ENCODE measurements at places on chromosomes 11 and 22.

- H3K27ac ChIP-seq: peak overlapping the region; percentile 55
- peak overlapping the region; percentile 78 for H3K4me3 ChIP-seq
- peaks cover 1% of the 10 kb centered on the region for H3K36me3 ChIP-seq
- H3K4me1 ChIP-seq: peaks cover 8% of the 10 kb centered on the region
- no peak for DNase-seq
These were observed 868 bp upstream of the SYCE3 start for GRCh38 chr22:50563413-50564160.

DNA sequence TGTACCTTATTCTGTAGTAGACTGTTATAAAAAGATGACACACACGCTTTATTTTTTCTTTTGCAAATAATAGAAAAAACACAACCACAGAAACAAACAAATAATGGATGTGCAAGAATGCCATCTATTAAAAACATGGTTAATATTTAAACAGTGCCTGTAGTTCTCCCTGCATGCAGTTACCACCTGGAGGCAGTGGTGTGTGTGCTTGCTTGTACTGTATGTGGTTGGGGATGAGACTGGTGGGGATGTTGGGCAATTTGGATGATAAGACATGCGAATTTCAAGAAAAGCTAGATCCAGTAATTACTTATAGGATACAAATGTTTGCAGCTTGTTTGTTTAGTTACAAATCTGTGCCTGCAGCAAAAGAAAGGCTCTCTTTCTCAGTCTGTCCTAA lies 3.6 kb downstream of the C11orf87 start:
- no peak overlapping the region for H3K4me3 ChIP-seq
- DNase-seq: no peak
- no peaks in the 10 kb centered on the region for H3K4me1 ChIP-seq
- H3K27ac ChIP-seq: no peak overlapping the region

GRCh38 chr22:28023036-28023435 lies 104.0 kb upstream of the PITPNB start:
- DNase-seq: no peak
- no peaks in the 10 kb centered on the region for H3K4me1 ChIP-seq
- no peaks in the 10 kb centered on the region for H3K27me3 ChIP-seq
- H3K36me3 ChIP-seq: no peaks in the 10 kb centered on the region

DNA sequence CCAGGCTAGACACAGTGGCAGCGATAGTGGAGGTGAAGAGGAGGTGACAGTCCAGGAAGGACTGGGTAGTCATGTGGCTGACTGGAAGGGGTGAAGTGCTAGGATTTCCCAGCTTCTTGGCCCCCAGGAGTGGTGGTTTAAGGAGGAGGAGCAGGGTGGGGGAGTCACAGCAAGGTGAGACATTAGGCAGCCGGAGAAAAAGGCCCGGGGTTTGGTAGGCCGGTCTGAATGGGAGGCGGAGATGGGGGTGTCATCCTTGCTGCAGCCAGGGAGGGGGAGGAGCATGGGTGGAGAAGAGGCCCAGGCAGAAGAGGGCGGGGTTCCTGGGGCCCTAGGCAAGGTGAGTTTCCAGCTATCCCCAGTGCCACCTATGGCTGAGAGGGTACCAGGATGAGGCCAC lies 6.1 kb downstream of the SIPA1 start:
- peaks cover 43% of the 10 kb centered on the region for H3K36me3 ChIP-seq
- H3K27me3 ChIP-seq: no peaks in the 10 kb centered on the region
- H3K4me1 ChIP-seq: peaks cover 53% of the 10 kb centered on the region

GRCh38 chr11:120061036-120061760 lies 76.7 kb downstream of the TRIM29 start:
- no peaks in the 10 kb centered on the region for H3K36me3 ChIP-seq
- H3K4me3 ChIP-seq: no peak overlapping the region
- DNase-seq: no peak
- H3K27me3 ChIP-seq: no peaks in the 10 kb centered on the region
- no peak overlapping the region for H3K27ac ChIP-seq

- H3K4me1 ChIP-seq: no peaks in the 10 kb centered on the region
- DNase-seq: no peak
- H3K36me3 ChIP-seq: no peaks in the 10 kb centered on the region
- H3K4me3 ChIP-seq: no peak overlapping the region
- H3K27me3 ChIP-seq: no peaks in the 10 kb centered on the region
These were observed 12.4 kb downstream of the C11orf21 start for GRCh38 chr11:2289350-2289749.

DNA sequence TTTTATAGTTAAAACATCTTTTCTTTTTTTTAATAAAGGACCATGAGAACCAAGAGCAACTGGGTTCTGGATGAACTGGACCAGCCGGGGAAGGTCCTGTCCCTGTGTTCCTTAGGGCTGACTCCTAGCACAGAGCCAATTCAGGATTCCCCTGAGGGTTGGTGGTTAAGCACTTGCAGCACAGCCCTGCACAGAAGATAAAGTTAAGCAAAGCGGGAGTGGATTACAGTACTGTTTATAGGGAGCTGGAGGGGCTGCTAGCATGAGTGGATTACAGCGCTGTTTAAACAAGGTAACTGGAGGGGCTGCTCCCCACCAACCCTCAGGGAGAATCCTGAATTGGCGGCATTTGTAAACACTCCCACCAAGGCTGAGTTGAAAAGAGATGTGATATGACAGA lies 90.6 kb downstream of the CELSR1 start:
- H3K27ac ChIP-seq: no peak overlapping the region
- H3K4me1 ChIP-seq: no peaks in the 10 kb centered on the region
- no peaks in the 10 kb centered on the region for H3K27me3 ChIP-seq
- no peak for DNase-seq
- H3K4me3 ChIP-seq: no peak overlapping the region

DNA sequence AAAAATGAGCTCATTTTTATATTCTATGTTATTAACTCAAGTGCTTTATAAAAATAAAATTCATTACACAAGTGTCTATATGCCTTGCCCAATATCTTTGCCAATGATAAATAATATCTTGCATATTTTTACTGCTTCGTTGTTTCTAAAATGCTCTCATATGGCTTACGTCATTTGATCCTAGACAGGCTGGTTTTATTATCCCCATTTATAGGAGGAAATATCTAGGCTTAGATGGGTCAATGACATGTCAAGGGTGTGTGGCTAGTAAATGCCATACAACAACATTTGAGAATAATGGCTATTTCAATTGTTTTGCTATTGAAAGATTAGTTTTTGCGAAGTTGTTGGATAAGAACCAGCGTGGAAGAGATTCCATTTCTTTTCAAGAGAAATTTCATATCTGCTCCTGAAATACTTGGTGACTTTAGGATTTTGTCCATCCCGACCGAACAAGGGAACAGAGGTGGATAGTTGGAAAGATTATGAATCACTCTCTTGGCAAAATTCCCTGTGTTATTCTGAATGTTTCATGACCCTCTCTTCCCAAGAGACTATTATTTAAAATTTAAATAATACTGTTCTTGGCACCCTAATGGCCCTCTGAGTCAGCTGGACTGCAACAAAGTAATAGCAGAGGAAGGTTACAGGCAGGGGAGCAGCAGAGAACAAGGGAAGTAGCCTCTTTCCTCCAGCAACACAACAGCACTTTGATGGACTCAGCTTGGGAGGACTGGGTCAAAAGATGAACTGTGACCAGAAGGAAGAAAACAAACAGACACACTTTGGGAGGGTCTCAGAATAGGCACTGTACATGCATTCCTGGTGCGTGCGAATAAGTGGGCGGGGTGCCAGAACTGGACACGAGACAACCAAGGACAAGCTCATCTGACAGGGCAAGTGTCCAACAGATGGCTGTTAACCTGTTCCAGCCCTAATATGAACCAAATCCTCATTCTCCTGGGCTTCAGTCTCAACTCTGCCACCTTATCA lies 94.5 kb downstream of the ME3 start:
- no peak overlapping the region for H3K4me3 ChIP-seq
- no peaks in the 10 kb centered on the region for H3K4me1 ChIP-seq
- H3K36me3 ChIP-seq: no peaks in the 10 kb centered on the region
- no peak for DNase-seq
- H3K27me3 ChIP-seq: no peaks in the 10 kb centered on the region

DNA sequence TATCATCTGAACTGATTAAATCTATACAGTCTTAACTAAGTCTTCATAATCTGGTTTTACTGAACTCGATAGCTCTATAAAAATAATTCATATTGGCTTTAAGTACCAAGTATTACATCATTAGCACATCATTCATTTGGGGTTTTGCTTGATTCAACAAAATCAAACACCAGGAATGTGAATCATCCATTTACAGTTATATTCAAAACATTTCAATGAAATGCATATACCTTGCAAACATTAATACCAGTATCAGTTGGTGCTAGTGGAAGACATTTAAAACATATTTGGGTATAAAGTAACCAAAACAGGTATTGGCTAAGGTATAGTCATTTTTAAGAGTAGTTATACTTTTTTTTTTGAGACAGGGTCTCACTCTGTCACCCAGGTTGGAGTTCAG lies 12.2 kb upstream of the CCDC89 start:
- no peaks in the 10 kb centered on the region for H3K27me3 ChIP-seq
- H3K36me3 ChIP-seq: no peaks in the 10 kb centered on the region
- DNase-seq: no peak
- H3K27ac ChIP-seq: no peak overlapping the region

GRCh38 chr11:128336203-128336602 lies 251.2 kb downstream of the ETS1 start:
- no peak overlapping the region for H3K4me3 ChIP-seq
- H3K27ac ChIP-seq: no peak overlapping the region
- no peaks in the 10 kb centered on the region for H3K36me3 ChIP-seq

DNA sequence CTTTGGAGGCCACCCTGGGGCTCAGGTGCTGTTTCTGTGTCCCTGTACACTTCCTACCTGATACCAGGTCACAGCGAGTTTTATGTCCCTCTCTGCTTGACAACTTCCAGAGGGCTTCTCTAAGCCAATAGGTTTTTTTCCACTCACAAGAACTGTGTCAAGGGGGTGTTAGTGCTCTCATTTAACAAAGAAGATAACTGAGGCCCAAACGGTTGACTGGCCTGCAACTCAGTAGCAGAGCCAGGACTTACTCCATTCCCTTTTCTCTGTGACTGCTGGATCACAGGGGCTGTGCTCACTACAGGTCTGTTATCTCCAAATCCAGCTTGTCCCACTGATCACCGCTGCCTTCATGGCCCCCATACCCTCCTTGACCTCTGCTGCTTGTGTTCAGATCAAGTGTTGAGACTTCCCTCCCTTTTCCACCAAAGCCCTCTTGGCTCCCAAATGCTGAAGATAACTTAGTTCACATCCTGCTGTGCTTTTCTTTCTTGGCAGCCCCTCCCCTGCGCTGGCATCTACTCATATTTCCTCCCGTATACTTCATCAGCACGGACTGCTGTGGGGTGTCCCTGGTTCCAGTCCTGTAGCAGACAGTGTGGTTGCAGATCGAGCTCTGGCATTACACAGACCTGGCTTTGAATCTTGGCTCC lies 41.3 kb downstream of the POU2F3 start:
- H3K4me1 ChIP-seq: no peaks in the 10 kb centered on the region
- H3K4me3 ChIP-seq: no peak overlapping the region
- DNase-seq: no peak
- H3K27me3 ChIP-seq: no peaks in the 10 kb centered on the region
- H3K36me3 ChIP-seq: no peaks in the 10 kb centered on the region
- no peak overlapping the region for H3K27ac ChIP-seq

DNA sequence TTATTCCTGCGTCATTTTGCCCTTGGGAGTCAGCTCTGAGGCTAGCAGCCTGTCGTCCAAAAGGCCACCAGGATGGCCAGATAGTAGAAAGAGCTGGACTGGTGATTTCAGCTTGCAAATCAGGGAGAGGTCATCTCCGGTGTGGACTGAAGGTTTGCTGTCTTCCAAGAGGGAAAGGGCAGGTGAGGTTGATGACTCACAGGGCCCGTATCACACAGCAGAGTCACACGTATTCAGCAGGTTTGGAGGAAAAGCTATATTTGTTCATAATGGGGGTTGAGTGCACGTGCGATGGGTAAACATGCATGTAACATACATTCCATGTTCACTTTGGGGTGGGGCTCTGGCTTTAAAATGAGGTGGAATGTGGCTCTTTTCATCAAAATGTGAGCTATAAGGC lies 25.6 kb downstream of the MRPL21 start:
- no peak overlapping the region for H3K4me3 ChIP-seq
- no peaks in the 10 kb centered on the region for H3K4me1 ChIP-seq
- no peaks in the 10 kb centered on the region for H3K36me3 ChIP-seq

DNA sequence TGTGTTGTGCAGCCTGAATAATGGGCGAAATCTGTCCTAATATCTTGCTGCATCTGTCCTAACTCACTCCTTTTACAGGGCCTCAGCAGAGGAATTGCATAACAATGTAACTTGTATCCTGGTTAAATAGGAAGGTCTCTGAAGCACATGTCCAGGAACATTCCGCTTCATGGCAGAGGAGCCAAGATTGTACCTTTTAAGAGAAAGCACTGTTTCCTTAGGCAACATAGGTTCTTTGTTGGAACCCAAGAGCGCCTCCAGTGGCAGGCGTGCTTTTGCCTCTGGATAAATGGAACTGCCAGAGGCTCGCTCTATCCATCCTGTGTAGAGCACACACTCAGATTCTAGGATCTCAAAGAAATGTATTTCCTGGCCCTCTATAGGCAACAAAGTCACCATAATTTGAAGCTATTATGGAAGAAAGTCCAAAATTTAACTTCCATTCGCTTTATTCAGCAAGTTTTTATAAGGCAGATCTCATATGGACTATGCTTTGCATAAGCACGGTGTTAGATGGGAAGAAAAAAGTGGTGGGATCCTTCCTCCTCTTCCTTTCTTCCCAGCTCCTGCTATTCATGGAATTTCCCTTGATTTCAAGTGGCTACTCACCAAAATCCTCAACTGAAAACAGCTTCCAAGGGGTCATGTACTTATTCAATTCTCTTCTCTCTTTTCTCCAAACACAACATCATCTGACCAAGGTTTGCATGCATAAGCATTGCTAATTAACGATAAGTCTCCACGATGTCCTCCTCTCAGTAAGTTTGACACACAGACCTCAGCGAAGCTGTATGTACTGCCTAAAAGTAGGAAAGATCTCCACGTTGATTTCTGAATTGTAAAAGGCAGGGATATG lies at the start of gene BLID:
Gene BLID (minus strand): TSS at position 692 of the 856 bp plus-strand sequence. CDS start 293 bp downstream, at position 399.
- no peaks in the 10 kb centered on the region for H3K27me3 ChIP-seq
- DNase-seq: no peak
- H3K27ac ChIP-seq: no peak within 1 kb of the TSS
- no peaks in the 10 kb centered on the region for H3K36me3 ChIP-seq
- H3K4me3 ChIP-seq: no peak within 1 kb of the TSS

GRCh38 chr22:20164863-20165262 lies 14.0 kb upstream of the CCDC188 start:
- DNase-seq: no peak
- H3K27ac ChIP-seq: no peak overlapping the region
- no peaks in the 10 kb centered on the region for H3K27me3 ChIP-seq
- H3K36me3 ChIP-seq: no peaks in the 10 kb centered on the region
- H3K4me3 ChIP-seq: no peak overlapping the region

GRCh38 chr22:37917874-37918548 lies 11.9 kb downstream of the MICALL1 start:
- H3K27ac ChIP-seq: no peak overlapping the region
- H3K36me3 ChIP-seq: peaks cover 14% of the 10 kb centered on the region
- H3K4me3 ChIP-seq: no peak overlapping the region
- H3K4me1 ChIP-seq: no peaks in the 10 kb centered on the region
- DNase-seq: no peak

- H3K27me3 ChIP-seq: no peaks in the 10 kb centered on the region
- H3K4me3 ChIP-seq: no peak overlapping the region
- no peak overlapping the region for H3K27ac ChIP-seq
These were observed 13.9 kb downstream of the ZNF74 start for GRCh38 chr22:20407829-20408228.

Data from CD4-positive, alpha-beta memory T cell (primary cell).